ENCODE measurements at places on chromosomes 1 and 21. TPM values are rescaled to one million over a fixed set of nuclear protein-coding genes. Genes with fewer than 3 reads are reported as not detected.

DNA sequence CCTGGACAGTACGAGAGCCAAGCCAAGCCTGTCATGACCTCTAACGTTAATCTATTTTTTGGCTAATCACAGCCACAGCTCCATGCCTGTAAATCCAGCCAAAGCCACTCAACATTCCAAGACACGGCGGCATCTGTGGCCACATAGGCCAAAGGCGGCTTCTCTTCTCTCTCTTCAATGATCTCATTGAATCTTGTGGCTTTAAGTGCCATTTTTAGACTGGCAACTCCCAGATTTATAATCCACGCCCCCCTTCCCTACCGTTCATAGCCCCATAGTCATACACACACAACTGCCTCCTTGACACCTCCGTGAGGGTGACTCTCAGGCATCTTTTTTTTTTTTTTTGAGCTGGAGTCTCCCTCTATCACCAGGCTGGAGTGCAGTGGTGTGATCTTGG, 5.7 kb upstream of the SELENON start:
- no peak for DNase-seq

The SPRR4 gene
- total RNA-seq = not detected

GRCh38 chr1:114102136-114102535, 51.5 kb downstream of the SYT6 start:
- no peak for DNase-seq

GRCh38 chr21:31894457-31894856, 21.6 kb downstream of the HUNK start:
- no peak for DNase-seq

The BNIPL gene
- total RNA-seq = 10.9 TPM

- no peak for DNase-seq
Measured at GRCh38 chr21:15104470-15104869, 39.7 kb upstream of the NRIP1 start.

- DNase-seq = no peak
Measured at GRCh38 chr1:183106746-183107145, 79.3 kb upstream of the LAMC2 start.

DNA sequence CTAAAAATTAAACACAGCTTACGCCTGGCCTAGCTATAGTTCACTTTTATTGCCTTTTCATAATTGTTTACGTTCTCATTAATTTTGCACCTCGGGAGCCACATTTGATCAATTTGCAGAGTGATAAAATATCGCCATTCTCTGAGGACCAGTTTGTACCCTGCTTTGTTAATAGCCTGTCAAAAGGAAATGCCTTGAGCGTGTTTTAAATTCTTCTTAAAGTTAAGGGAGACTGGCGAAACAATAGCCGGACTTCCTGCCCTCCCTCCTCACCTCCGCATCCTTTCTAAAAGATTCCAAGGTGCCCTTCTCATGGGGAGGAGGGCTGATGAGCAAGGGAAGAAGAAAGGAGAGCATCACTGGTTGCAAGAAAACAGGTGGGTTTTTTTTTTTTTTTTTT, 271.6 kb downstream of the KCNJ6 start:
- no peak for DNase-seq

DNA sequence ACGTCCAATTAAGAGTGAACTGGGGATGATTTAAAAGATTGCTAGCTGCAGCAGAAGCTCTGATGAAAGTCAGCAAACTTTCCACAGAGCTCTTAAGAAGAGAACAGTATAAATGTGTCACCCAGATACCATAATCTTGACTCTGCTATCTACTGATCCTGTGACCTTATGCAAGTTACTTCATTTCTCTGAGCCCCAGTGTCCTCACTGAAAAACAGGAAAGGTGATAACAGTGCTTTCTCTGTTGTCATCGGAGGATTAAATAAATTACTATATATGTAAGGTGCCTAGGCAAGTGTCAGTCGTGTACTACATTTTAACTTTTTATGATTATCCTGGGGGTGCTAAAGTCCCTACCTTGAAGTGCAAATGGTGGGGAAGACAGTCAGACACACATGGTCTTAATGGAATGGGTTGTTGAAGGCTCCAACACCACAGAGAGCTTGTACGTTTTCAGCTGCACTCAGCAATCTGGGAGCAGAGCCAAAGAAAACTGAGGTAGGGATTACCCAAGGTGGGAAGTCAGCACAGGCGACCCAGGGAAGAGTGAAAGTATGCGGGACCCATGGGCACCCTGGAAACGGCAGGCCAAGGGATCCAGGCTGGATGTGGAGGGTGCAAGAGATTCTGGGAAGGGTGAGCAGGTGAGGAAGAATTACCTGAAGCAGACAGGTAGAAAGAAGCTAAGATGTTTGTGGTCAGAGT, 82.8 kb downstream of the DTL start:
- no peak for DNase-seq

DNA sequence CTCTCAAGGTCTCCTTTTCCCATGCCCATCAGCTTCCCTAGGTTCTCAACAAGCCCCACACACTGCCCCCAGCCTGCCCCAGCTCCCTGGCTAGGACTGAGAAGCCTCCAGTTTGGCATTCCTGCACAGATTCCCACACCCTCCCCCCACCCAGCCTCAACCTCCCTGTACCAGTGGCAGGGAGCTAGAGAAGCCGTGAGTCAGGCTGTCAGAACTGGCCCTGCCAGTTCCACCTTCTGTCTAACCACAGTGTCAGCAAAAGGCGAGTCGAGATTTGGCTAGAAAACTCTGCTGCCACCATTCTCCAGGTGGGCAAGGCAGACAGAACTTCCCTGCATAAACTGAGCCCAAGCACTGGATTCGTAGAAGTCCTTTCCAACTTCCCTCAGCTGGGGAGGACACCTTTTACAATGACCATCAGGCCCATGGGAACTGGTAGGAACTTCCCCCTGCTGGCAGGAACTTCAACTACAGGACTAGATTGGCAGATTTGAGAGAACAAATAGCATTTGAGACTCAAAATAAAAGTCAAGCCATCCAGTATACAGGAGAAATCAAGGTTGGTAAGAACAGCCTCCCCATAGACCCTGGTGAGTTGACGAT, 31.0 kb downstream of the TNNT2 start:
- no peak for DNase-seq

The TFAP2E gene
- total RNA-seq = not detected

GRCh38 chr1:201861448-201861847, 27.2 kb upstream of the SHISA4 start:
- DNase-seq = no peak

GRCh38 chr21:45003331-45004058, 63.7 kb downstream of the SLX9 start:
- no peak for DNase-seq

The GPR25 gene
- not detected for total RNA-seq

- DNase-seq = no peak
Measured at GRCh38 chr21:32772281-32773047, 909 bp upstream of the PAXBP1 start.

The AMY2B gene
- 51.0 TPM for total RNA-seq

DNA sequence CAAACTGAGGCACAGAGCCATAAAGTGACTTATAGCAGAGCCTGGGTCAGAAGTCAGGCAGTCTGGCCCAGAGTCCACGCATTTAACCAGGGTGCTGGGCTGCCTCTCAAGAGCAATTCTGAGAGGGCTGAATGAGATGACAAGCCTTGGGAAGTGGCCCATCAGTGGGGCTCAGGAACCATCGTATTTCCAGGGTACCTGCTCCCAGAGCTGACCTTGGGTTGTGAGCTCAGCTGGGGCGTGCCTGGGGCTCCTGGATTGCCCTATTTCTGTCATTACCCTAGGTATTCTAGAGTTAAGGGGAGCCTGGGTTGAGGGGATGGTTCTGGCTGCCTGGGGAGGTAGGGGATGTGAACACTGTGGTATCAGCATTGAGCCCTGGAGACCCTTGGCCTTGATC, 49.4 kb downstream of the LGR6 start:
- DNase-seq = no peak

The CYP4A22 gene
- total RNA-seq = not detected

DNA sequence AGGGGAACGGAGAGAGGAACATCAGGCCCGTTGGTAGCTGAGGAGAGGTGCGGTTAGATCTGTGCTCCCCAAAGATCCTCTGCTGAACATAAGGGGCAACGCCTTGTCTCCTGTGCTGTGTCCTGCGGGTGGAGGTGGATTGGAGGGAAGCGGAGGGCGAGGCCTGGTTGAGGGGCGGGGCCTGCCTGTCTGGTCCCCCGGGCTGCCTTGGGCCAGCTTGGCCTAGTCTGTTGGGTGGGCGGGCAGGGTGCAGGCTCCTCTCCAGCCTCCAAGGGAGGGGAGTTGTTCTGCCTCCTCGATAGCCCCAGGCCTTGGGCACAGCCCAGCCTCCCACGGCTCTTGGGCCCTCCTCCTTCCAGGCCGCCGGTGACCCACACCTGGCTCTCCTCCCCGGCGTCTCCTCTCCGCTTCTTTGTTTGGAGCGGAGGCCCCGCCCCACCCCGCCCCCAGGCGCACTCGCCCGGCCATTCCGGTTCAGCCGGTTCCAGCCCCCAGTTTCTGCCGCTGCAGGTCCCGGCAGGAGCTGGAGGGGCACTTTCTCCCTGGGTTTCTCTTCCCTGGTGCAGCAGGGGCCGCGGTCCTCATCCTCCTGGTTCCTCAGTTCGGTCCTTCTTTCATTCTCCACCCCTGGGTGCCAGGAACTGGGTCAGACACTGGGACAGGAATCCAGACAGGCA, 19.4 kb downstream of the PTPRF start:
- DNase-seq = no peak

Data from urinary bladder (tissue), 4 donors.